Left renal cortex interstitium (tissue), 4 donors: ENCODE measurements at places on chromosomes 2 and 18.

- DNase-seq: no peak
These were observed 1.0 kb downstream of the IRS1 start for GRCh38 chr2:226798422-226799210.

DNA sequence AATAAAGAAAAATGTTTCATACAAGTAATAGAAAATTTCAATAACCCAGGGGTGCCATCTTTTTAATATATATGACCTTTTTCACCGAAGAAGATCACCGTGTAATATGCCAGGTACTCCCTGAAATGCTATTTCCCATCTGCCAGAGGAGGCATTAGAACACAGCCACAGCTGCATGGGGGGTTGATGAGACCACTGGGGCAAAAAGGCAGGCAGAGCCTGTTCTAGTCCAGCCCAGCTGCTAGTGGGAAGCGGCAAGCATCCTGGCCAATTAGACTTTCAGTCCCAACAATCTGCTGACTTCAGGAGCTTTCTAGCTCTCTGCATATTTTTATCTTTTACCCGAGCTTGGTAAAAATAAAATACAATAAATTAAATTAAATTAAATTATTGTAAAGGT lies 362.6 kb downstream of the RIT2 start:
- no peak for DNase-seq

DNA sequence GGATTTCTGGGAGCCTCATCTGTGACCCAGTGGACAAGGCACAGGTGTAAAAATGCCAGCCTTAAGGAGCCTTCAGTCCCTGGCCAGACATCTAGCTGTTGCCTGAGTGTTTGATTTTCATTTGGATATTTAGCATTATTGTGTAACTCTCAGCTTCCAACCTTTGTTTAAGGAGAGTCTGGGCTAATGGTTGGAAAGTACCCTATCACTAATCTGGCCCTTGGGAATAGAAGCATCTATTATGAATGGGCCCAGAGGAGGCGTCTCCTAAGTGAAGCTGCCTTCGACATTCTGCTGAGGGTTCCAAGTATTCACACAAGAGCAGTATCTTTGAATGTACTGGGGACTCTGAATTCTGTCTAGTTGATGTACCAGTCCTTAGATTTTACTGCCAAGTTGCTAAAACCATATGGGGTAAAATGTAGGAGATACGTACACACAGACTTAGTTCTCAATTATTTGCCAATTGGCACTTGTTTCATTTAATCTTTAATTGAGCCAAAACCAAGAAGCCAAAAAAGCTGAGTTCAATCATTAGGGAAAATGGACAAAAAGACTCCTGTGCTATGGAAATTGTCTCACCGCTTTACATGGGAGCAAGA lies 7.2 kb upstream of the ANKRD29 start:
- no peak for DNase-seq

- no peak for DNase-seq
These were observed 81.1 kb downstream of the LRRFIP1 start for GRCh38 chr2:237708491-237708890.

GRCh38 chr2:204321910-204322751 lies 223.1 kb upstream of the PARD3B start:
- DNase-seq: no peak

DNA sequence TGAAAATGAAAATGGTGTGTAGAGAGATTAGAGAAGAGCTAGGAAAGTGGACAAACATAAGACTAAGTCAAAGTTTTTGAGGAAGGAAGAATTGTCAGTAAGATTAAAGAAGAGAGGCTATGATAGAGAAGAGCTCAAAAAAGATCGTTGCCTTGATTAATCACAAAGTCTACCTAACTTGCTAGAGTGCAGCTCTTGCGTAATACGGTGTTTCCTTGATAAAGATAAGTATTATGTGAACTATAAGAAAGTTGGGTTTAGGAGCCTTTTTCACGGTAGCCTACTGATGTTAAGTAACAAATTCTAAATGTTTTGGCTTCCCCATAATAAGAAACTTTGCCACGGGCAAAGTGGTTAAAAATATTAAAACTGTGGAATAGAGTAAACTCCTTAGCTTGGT lies 226.4 kb upstream of the NRXN1 start:
- DNase-seq: no peak

DNA sequence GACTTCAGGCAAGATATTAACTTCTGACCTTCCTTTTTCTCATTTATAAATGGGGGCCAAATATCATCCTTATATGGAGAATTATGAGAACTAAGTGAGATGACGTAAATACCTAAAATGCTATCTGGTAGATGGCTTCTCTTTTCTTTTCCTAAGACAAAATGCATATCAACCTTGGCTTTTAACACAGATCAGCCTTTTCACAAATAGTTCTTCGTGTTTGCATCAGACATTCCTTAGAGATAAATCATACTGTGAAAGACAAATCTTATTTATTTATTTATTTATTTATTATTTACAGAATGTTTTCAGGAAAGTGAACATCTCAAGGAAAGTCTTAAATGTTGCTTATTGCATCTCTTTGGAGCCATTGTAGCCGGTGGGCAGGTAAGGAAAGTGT lies 62.8 kb downstream of the NBEAL1 start:
- DNase-seq: no peak

DNA sequence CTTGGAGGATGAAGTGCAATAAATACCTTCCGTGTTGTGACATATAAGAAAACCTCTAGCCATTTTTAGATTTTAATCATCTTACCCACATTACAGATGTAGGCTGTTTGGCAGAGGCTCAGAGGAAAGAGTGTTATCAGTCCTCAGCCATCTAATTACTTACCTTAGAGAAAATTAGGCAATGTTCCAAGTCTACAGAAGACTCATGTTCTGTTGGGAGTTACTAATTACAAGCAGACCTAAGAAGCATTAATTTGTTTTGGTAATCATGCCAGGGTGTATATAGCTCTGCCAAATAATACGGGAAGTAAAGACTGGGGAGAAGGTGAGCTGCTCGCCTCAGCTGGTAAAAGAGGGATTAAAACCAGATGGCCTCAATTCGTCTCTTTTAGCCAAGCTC lies 125.8 kb upstream of the PGAP1 start:
- DNase-seq: no peak

- no peak for DNase-seq
These were observed 152.3 kb downstream of the MYO5B start for GRCh38 chr18:50042611-50043010.

DNA sequence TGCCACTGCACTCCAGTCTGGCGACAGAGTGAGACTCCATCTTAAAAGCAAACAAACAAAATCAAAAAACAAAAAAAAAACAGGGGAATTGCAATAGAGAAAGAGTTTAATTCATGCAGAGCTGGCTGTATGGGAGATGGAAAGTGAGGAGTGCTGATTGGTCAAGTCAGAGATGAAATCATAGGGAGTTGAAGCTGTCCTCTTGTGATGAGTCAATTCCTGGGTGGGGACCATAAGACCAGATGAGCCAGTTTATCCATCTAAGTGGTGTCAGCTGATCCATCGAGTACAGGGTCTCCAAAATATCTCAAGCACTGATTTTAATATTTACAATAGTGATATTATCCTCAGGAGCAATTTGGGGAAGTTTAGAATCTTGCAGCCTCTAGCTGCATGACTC lies 45.3 kb downstream of the FRZB start:
- DNase-seq: no peak
